Activated T-helper 1 cell treated with anti-CD3 and anti-CD28 coated beads, Interleukin-2, amount 50 U/mL, for 16 hours (primary cell): ENCODE measurements at places on chromosomes 1 and 21.

GRCh38 chr21:45318556-45319404 is 31.1 kb upstream of the POFUT2 start:
- no peak for DNase-seq

DNA sequence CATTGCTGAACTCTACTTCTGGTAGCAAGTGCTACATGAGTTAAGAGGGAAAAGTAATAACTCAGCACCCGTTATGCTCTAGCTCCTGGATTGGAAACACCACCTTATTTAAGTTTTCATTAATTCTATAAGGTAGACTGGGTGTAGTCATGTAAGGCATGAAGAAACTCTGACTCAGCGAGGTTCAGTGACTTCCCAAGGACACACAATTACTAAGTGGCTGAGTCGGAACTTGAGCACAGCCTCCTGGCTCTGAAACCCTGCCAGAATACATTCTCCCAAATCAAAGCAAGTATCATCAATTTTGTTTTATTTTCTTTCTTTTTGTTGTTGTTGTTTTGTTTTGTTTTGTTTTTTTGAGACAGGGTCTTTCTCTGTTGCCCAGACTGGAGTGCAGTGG is 29.1 kb upstream of the SCCPDH start:
- no peak for DNase-seq

DNA sequence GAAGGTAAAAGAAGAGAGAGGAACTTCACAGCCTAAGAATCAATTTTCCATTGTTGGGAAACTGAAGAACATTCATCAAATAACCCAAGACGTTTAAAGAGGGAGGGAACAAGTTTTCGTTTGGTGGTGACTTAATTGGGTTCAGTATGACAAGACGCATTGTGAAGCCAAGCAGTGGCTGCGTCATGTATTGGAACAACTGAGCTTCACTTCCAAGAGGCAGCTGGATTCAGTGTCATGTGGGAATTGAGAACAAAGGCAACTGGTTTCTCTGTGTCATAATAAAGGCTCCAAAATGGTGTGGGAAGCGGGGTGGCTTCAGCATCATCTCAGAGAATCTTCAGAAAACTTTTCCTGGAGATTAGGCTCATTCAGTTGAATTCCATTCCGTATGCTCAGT is 29.8 kb upstream of the RC3H1 start:
- no peak for DNase-seq

DNA sequence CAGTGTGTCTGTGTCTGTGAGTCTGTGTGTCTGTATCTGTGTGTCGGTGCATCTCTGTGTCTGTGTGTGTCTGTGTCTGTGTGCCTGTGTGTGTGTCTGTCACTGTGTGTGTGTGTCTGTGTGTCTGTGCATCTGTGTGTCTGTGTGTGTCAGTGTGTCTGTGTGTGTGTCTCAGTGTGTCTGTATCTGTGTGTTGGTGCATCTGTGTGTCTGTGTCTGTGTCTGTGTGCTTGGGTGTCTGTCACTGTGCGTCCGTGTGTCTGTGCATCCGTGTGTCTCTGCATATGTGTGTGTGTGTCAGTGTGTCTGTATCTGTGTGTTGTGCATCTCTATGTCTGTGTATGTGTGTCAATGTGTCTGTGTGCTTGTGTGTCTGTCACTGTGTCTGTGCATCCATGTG is 44.7 kb upstream of the POFUT2 start:
- no peak for DNase-seq

DNA sequence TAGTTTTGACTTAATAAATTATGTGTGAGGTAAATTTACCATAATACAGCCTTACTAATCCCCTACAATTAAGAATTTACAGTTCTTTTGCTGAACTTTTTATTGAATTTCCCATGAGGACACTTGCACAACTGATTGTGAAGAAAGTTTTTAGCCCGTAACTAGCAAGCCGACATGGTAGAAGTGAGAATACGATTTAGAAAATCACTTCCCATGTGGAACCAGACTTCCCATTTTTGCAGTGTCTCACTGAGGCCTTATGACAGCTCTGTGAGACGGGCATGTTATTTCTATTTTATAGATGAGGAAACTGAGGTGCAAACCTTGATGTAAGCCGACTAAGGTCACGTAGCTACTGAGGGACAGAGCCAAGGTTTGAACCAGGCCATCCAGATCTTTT is 32.5 kb upstream of the LMO4 start:
- no peak for DNase-seq

- DNase-seq = no peak
Observed at GRCh38 chr1:935751-936231, 12.1 kb downstream of the SAMD11 start.

DNA sequence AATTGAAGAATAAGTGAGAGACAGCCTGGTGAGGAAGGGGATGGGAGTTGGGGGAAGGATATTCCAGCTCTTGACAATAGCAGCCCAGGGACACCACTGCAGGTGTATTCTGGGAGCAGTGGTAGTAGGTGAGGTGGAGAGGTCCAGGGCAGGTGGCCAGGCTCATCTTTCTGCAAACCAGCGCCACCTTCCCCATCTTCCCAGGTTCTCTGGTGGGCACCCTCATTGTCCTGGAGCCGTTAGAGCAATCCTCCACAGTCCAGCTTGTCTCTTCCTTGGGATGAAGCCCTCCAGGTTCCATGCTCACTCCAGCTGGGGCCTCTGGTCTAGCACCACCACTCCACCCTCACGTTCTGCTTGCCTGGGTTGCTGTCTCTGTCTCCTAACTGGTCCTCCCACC is 97.0 kb downstream of the IER5 start:
- DNase-seq = no peak

- no peak for DNase-seq
Observed at GRCh38 chr1:241447031-241447644, 72.4 kb downstream of the FH start.

- DNase-seq = no peak
Observed at GRCh38 chr21:29125191-29125590, 5.3 kb upstream of the MAP3K7CL start.

DNA sequence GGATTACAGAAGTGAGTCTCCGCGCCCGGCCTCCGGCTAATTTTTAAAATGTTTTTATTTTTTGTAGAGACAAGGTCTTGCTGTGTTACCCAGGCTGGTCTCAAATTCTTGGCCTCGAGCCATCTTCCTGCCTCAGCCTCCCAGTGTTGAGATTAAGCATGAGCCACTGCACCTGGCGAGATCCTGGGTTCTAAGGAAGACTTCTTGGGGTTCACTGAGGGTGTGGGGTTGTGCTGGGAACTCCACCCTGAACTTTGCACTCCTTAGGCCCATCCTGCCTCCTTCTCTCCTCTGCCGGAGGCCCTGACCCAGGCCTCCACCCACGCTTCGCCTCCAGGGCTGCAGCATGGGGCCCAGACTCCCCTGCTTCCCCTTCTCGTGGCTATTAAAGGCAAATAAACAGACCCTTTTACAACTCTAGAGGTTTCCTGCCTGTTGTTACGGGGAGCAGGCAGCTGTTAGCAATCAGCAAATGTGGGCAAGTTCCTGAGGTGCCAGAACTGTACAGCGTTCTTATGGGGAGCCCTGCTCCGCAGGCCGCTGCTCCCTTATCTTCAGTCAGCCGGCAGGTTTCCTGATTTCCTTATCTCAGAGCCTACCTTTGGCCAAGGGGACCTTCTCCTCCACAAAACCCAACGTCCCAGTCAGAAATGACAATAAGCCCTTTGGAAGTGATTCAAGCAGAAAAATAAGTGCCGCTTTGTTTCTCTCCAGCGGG is 41.0 kb upstream of the LIN9 start:
- no peak for DNase-seq
